Heart right ventricle (tissue), 16 donors: ENCODE measurements at places on chromosomes 6 and 20. TPM values are rescaled to one million over a fixed set of nuclear protein-coding genes. Genes with fewer than 3 reads are reported as not detected.

The RIPK1 gene
- 5.1 TPM for total RNA-seq

The C20orf144 gene
- total RNA-seq = not detected

The GMNN gene
- total RNA-seq = 6.9 TPM

The SIRPA gene
- 22.3 TPM for total RNA-seq

The HLA-F gene
- 31.5 TPM for total RNA-seq

The DLL1 gene
- 8.3 TPM for total RNA-seq

The TCF21 gene
- 3.1 TPM for total RNA-seq

The C6orf58 gene
- not detected for total RNA-seq

The ECT2L gene
- 2.6 TPM for total RNA-seq

The PROKR2 gene
- total RNA-seq = not detected

The HLA-DMA gene
- total RNA-seq = 106 TPM

The ISM1 gene
- total RNA-seq = 0.99 TPM

The ZBTB46 gene
- total RNA-seq = 11.6 TPM

The ZGPAT gene
- 13.0 TPM for total RNA-seq

- no peak for DNase-seq
Measured at GRCh38 chr6:152298848-152299735, 338.1 kb downstream of the SYNE1 start.

DNA sequence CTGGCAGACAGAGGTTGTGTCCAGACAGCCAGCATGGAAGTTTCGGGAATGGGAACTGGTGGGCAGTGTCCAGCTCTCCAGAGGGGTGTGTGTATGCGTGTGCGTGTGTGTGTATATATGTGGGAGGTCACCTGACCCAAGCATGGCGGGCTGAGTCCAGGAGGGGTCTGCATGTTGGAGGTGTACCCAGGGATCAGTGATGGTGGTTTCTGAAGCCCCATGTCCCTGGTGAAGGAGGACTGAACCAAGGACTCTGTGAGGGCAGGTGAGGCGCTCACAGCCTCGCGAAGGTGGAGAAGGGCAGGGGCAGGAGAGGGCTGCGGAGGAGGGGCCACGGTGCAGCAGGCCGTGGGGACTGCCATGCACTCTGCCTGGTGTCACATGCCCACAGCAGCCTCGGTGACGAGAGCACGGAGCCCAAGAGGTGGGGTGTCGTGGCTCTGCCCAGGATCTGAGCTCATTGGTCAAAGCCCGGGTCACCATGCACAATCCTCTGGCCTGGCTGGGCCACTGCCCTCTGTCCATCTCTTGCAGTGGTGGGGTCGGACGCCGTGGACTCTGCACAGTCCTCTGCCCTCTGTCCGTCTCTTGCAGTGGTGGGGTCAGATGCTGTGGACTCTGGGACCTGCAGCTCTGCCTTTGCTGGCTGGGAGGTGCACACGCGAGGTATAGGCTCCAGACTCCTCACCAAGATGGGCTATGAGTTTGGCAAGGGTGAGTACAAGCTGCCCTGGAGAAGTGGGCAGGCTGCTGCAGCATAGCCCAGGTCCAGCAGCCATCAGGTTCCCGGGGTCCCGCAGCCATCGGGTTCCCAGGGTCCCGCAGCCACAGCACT is 2.1 kb upstream of the LIME1 start:
- no peak for DNase-seq

GRCh38 chr6:109167562-109167961 is 72.3 kb downstream of the CEP57L1 start:
- DNase-seq = no peak

DNA sequence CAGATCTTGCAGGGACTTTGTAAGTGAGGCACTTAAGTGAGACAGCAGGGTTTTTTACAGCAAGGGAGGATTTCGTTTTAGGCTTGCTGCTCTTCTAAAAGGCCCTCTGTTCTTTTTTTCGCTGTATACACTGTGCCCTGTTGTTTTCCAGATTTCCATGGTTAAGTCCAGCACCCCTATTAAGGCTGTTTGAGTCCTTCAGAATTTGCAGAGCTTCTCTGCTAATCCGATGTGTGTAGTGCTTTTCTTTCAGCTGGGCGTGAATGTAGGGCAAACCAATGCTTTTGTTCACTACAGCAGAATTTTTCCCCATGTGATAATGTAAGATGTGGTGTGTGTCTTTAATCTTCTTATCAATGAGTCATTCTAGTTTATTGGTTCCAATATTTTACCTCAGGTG is 200.5 kb upstream of the RREB1 start:
- no peak for DNase-seq

GRCh38 chr20:45452772-45453691 is 16.5 kb upstream of the WFDC2 start:
- DNase-seq = no peak

DNA sequence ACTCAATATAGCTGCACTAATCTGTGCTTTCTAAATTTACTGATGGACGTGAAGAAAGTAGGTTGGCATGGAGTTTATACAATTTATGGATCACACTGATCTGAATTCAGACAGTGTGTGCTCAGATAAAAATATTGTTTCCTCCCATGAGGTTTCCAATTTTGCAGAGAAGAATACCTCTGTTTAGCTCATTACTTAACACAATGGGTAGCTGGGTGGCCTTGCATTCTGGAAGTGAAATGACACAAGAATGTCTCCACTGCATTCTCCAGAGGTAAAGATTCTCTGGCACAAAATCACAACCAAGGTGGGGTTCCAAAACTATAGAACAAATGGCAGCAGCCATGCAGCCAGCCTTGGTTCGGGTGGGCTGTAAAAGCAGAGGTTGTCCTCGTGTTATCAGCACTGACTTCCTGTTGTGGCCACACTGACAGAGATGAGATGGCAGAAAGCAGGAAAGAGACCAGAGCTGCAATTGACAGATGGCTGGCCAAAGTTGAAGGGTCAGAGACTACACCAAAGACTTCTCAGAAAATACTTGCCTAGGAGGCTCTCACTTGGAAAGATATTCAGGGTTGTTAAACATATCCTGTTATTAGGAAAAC is 50.2 kb downstream of the HDAC2 start:
- no peak for DNase-seq

DNA sequence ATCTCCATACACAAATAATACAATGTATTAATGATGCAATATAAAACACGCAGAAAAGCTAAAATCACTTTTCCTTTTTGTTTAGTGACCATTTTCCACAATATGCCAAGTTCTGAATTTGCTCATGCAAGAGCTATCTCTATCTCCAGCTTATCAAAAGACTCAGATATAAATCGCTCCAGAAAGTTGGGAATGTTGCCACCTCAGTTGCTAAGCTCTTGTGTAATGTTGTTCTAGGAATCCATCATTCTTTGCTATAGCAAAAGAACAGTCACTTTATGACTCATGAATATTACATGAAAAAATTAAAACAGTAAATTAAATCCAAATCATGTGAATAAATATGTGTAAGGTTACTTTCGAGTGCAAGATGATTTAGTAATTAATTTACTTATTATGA is 8.7 kb downstream of the PLAGL1 start:
- no peak for DNase-seq

DNA sequence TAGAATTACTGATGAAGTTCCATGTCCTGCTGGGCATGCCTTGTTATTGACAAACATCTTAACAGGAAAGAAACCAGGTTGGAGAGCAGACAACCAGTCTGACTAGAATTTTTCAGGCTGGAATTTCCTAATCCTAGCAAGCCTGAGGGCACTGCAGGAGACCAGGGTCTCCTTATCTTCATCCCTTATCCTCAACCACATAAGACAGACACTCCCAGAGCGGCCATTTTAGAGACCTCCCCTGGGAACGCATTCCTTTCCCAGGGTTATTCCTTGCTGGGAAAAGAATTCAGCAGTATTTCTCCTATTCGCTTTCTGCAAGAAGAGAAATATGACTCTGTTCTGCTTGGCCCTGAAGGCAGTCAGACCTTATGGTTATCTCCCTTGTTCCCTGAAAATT is 803.7 kb downstream of the GRIK2 start:
- DNase-seq = no peak

- no peak for DNase-seq
Measured at GRCh38 chr6:45474376-45474775, 96.6 kb upstream of the SUPT3H start.

GRCh38 chr6:33700391-33701050 is 11.0 kb downstream of the UQCC2 start:
- DNase-seq = peak; percentile 62

GRCh38 chr6:100719883-100720682 is 161.0 kb downstream of the ASCC3 start:
- DNase-seq = no peak

DNA sequence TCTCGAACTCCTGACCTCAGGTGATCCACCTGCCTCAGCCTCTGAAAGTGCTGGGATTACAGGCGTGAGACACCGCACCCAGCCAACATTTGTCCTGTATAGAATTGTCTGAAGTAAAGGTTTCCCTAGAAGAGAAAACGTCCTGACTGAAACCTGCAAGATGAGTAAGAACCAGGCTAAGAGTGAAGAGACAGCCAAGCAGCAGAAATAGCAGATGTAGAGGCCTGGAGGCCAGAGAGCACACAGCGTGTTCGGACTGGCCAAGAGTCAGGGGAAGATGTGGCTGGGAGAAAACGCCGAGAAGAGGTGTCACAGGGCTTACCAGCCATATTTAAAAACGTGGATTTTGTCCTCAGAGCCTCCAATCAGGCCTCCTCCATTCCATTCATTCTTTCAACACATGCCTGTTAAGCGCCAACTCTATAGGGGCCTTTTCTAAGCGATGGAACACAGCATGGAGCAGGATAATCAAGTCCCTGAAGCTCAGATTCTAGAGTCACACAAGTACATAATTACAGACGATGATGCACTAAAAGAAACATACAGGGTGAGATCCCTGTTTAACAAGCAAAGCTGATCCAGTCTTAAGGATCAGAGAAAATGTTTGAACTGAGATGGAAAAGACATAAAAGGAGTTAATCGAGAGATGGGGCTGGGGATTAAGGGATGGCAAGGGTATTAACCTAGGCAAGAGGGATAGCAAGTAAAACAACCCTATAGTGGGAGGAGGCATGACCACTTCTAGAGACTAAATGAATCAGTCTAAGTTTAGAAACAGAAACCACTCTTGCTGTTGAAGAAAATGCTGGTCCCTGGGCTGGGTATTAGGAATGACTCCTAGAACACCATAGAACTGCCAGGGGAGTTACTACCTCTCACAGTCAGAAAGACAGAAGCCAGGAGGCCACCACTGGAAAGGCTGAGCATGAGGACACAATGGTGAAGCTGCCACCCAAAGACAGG is 4.8 kb downstream of the ZCCHC3 start:
- DNase-seq = no peak

- DNase-seq = no peak
Measured at GRCh38 chr20:4711511-4711910, 10.2 kb upstream of the PRND start.

- DNase-seq = no peak
Measured at GRCh38 chr20:5374171-5374570, 57.4 kb upstream of the PROKR2 start.

GRCh38 chr6:27327023-27327738 is 15.1 kb upstream of the POM121L2 start:
- DNase-seq = no peak

- DNase-seq = no peak
Measured at GRCh38 chr6:96468681-96469224, 52.9 kb upstream of the UFL1 start.

GRCh38 chr6:52612336-52613054 is 35.6 kb upstream of the TRAM2 start:
- no peak for DNase-seq
